Activated CD4-positive, CD25-positive, alpha-beta regulatory T cell treated with anti-CD3 and anti-CD28 coated beads, Interleukin-2, amount 50 U/mL, for 24 hours (primary cell): ENCODE measurements at places on chromosomes 3 and 15.

- no peak for ATAC-seq
Measured at GRCh38 chr3:45566196-45566595, 28.4 kb upstream of the LIMD1 start.

GRCh38 chr3:99873269-99874102 is 55.8 kb downstream of the CMSS1 start:
- no peak for ATAC-seq

- ATAC-seq = no peak
Measured at GRCh38 chr3:32495085-32495484, 7.6 kb downstream of the CMTM6 start.

DNA sequence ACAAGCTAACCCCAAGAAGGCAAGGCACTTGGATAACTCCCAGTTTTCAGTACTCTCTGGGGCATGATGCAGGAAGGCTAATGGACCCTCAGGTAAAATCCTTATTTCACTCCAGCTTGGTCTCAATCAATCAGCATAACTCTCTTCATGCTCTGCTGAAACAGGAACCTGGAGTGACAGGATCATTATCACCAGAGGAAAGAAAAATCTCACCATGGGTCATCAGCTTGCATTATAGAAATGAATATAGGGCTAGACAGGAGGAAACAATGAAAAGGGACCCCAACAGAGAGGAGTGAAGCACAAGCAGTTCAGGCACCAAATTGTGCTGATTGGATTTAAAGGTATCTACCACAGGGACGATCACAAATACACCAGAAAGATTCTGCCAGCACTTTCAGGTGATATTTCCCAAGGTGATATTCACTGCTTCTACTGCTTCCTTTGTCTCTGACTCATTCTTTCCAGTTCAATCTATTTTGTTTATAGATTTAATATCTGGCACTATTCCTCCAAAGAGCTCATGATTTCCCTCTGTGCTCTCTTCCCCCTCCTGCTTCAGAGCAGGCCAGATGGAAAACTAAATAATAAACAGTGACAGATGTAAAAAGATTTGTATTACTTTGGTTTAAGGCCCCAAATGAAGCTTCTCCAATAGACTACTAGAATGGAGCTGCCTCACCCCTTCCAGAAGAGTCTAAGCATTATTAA is 22.9 kb upstream of the THUMPD3 start:
- ATAC-seq = no peak

GRCh38 chr3:46065294-46065705 is 38.0 kb upstream of the XCR1 start:
- peak; percentile 94 for ATAC-seq

- ATAC-seq = no peak
Measured at GRCh38 chr3:29926378-29926777, 645.5 kb downstream of the RBMS3 start.

DNA sequence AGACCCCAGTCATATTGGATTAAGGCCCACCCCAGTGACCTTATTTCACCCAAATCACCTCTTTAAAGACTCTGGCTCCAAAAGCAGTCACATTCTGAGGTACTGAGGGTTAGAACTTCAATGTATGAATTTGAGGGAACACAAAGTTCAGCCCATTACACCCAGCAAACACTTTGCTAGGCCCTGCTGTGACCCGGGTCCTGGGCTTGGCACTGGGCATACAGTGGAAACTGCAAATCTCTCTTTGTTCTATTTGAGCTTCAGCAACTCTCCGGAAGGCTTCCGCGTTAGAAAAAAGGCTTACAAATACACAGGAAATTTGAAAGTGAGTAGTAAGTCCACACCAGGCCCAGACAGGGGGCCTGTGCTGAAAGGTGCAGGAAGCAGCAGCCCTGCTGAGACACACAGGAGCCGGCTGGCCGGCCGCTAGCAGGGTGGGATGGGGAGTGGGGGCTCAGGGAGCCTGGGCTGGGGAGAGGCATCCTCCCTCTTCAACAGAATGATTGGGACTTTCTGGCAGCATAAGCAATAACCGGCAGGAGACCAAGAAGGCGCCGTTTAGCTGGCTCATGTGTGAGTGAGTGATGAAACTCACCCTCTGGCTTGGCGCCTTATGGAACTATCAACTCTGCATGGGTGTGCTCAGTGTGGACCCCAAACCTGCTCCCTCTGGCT is 13.0 kb downstream of the LIPC start:
- ATAC-seq = no peak

- ATAC-seq = no peak
Measured at GRCh38 chr3:119145500-119146167, at the start of gene TEX55. TEX55 (plus strand) TSS chr3:119146165; CDS start chr3:119146190, 25 bp downstream.

GRCh38 chr15:44537735-44538240 is 841 bp downstream of the EIF3J start:
- no peak for ATAC-seq

DNA sequence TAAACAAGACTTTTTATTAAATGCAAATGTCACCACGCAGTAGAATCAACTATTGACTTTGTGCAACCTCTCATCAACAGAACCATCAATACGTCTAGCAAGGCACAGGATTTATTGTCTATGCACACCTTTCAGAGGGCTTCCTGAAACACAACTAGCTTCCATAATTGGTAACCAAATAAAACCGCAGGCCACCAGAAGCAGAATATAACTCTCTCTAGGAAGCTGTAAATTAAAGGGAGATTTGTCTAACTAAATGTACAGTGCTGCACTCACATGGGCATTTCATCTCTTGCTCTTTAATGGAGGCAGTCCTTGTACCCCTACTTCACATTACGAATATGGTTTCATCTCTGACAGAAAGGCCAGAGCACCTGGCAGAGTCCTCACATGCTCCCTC is 93.0 kb downstream of the FHIT start:
- no peak for ATAC-seq

DNA sequence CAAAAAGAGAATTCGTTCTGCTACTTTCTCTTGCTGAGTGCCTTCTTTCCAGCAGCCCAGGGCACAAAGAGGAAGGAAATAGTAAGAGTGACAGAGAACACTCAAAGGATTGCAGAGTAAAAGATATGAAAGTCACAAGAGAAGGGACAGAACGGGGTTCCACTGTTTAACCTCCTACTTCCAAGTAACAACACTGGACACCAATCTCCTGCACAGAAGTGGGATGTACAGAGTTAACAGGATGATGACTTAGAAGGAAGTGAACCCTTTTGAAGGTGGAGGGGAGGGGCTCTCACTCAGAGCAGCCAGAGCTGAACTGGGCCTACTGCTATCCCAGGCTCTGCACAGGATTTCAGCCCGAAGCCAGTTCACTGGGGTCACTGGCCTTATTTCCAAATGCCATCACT is 130.1 kb upstream of the PRICKLE2 start:
- no peak for ATAC-seq

GRCh38 chr3:169440926-169441325 is 222.6 kb downstream of the MECOM start:
- no peak for ATAC-seq

DNA sequence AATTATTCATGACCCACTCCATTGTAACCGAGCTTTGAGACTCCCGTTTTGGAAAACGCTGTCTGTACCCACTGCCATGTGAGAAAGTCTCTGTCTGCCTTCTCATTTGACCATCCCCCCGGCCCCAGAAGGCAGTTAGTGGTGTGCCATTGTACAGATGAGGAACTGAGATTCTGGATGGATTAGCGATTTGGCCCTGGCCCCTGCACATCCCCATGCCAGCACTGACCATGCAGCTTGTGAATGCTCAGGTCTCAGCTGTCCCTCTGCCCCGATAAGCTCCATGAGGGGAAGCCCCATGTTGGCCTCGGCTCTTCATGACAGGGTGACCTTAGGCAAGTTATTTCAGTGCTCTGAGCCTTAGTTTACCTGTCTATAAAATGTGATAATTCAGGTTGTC is 153.0 kb upstream of the SMAD3 start:
- ATAC-seq = no peak

- ATAC-seq = no peak
Measured at GRCh38 chr15:39301589-39301999, 279.3 kb upstream of the THBS1 start.

- ATAC-seq = no peak
Measured at GRCh38 chr15:59866642-59867041, 137.5 kb upstream of the FOXB1 start.

DNA sequence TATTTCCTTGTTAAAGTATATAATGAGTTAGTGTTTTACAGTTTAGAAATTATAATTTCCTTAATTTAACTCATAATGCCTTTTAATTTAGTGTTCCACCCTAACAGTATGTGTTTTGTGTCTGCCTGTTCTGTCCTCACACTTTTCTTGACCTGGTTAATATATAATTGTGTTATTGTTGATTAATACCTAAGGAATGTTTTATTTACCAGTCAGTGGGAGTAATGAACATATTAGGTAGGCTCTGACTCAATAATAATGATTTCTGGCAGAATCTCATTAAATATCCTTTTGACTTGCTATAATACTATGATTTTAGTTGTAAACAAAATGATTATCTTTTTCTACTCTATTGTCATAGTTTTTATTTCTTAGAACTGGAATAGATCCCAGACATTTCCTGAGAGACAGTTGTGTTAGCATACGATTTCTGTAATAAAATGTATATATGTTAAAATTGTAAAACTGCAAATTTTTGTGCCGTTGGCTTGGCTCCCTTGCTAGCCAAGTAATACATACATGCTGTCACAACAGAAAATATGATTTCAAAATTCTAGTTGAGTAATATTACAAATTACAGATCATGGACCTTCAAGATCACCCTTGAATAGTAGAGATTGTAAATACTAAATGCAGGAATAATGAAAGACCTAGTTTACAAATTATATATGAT is 51.9 kb downstream of the RASA2 start:
- no peak for ATAC-seq

- ATAC-seq = no peak
Measured at GRCh38 chr3:1093217-1093616, 393 bp downstream of the CNTN6 start.

DNA sequence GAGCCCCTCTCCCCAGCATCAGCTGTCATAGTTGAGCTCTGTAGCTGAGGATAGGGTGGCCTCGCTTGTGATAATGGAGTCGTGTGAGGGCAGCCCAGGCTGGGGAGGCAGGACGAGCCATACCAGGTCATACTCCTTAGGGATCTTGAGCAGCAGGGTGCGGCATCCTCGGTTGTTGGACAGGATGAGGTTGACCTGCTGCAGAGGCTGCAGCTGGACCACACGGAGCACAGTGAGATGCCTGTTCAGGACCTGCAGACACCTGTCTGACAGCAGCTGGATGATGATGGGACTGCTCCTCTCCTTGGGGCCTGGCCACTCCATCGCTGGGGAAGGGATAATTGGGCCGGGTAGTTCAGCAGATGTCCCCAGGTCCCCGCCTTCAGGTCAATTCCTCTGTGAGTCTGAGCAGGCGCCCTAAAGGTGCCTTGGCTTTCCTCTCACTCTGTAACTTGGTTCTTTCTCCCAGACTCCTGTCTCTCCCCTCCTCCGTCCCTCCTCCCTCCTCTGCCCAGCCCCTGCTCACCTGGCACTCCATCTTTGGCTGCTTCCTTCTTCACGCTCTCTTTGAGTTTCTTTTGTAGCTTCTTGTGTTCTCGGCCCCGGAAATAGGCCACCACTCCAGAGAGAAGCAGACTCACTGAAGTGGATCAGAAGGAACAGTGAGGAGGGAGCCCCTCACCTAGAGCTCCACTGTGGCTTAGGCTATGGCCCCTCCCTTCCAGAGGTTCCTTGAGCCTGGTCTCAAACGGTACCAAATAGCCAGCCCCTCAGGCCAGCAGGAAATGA is 7.8 kb downstream of the DUOX2 start:
- no peak for ATAC-seq
